ENCODE measurements at places on chromosomes 2 and 18.

- peak; percentile 27 for DNase-seq
Observed at GRCh38 chr2:96305979-96306308, 598 bp upstream of the SNRNP200 start.

GRCh38 chr2:224596289-224596688 is 11.1 kb upstream of the CUL3 start:
- DNase-seq = no peak

DNA sequence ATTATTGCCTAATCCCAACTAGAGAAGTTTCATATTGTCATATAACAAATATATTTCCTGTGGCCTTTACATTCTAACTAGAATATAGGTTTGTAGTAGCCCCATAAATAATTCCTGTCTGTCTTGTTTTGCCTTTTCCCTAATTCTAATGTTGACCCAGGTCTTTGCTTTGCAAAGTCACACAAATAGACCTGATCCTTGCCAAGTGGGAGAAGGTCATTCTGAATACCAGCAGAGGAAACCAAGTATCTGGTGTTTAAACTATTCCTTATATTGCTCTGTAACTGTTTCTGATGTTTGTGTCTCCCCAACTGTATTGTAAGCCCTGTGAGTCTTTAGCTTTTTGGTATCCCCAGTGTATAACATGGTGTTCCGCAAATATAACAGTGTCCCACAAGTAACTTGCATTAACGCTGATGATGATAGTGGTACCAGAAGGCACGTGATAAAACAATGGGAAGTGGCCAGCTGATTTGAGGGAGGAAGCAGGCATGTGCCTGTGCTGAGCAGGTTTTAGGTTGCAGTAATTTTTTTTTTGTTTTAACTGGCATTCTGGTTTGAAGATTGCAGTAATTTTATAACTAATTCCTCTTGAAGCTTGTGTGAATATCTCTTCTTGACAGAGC is 11.1 kb downstream of the HADHB start:
- no peak for DNase-seq

DNA sequence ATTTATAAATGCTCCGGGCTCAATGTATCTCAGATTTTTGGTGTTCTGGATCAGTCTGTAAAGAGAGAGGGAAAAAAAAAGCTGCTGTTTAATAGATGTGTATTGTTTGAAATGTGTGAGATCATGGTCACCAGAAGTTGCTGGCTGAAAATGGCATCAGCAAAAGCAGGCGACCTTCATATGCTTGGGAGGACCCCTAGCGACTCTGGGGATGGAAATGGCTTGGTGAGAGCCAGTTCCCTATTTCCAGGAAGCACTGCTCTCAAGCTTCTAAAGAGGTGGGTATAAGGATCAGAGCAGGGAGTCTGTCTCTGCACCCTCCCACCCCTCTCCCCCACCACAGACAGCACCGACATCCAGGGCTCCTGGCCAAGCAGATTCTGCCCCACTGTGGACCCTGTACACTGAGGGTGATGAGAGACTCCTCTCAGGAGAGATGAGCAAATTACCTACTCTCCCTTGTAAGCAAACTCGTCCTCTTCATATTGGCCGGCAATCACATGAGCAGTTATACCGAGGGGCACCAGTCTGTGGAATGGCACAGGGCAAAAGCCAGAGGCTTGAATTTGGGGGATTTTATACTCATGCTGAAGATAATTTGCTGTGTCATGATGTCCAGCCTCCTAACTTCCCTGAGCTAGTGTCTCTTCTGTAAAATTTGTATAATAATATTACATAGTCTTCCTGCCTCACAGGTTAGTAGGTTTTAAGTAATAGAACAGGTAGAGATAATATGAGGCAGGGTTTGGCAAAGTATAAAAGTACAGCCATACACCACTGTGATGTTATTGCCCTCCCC is 29.6 kb downstream of the LHCGR start:
- DNase-seq = no peak

DNA sequence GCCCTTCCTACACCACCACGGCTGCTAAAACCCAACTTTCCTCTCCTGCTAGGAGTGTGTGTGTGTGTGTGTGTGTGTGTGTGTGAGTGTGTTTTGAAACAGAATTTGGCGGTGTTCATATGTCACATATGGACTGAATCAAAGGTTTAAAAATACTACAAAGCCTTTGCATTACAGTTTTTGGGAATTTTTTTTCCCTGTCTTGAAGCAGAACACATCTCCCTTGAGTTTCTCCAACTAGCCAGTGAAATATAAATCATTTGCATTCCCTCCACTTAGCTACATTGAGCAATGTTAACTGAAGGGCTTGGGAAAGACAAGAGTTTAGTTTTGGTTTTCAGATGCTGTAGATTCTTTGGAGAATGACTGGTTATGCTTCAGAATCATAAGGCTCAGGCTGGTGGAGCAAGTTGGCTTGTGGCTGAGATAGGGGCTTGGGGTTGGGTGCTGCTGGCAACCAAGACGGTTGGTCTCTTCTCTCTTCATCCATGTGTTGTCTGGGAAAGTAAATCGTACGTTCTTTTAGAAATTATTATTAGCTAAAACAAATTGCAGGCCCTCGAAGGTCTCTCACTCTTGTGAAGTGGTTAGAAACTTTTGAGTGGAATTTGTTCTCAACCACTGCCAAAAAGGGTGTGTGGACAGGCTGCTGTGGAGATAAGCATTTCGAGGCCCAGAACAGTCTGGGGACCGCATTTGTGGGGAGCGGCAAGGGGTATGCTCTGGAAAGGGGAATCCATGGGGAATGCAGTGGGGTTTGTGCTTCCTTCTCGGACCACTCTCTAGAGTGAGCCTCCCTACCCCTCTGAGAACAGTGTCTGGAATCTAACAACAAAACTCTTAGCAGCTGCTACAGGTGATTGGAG is 1.4 kb downstream of the NRP2 start:
- DNase-seq = no peak

DNA sequence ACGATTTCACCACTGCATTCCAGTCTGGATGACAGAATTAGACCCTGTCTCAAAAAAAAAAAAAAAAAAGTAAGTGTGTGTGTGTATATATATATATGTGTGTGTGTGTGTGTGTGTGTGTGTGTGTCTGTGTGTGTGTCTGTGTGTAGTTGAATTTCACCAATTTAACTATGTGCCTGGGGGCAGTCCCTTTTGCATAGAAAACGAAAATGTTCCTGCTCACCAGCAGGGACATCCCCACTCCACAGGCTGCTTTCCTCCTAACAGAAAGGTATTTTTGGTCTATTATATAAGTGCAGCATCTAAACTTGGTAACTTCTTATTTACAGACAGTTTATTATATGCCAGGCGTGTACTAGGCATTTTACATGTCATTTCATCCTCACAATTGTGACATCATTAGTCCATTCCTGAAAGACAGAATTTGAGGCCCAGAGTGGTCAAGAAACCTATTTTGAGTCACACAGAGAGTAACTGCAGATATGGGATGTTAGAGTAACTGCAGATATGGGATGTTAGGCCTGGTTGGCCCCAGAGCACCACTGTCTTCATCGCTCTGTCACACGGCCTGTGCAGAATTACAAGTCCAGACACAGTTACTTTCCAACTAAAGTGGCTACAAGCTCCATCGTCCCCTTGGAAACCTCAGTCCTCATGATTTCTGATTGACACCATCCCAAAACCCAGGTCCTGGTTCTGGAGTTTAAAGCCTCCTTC is 9.3 kb upstream of the TTL start:
- DNase-seq = no peak

GRCh38 chr2:163046615-163047014 is 208.0 kb upstream of the KCNH7 start:
- DNase-seq = no peak

DNA sequence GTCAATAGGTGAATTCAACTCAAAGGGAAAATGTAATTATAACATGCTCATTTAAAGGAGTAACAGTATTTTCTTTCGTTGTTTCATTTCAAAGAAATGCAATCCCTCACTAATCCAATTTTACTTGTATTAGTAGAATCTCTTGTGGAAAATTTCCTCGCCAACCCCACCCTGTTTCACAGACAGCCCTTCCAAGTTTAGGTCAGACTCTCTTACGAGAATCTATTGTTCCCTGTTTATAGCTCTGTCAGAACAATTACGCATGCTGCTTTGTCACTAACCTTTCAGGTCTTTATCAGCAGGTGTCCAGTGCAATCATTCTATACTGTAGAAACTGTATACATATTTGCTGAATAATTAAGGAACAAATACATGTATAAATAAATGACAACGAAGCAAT is 657.8 kb upstream of the LINC00305 start:
- no peak for DNase-seq

GRCh38 chr2:88606371-88607030 is 20.8 kb downstream of the EIF2AK3 start:
- DNase-seq = no peak

- peak; percentile 50 for DNase-seq
Observed at GRCh38 chr2:170770008-170770605, at the start of gene ERICH2. ERICH2 (plus strand) TSS chr2:170770378; CDS start chr2:170770682, 304 bp downstream.

GRCh38 chr2:156400706-156401678 is 35.2 kb upstream of the GPD2 start:
- peak; percentile 80 for DNase-seq

DNA sequence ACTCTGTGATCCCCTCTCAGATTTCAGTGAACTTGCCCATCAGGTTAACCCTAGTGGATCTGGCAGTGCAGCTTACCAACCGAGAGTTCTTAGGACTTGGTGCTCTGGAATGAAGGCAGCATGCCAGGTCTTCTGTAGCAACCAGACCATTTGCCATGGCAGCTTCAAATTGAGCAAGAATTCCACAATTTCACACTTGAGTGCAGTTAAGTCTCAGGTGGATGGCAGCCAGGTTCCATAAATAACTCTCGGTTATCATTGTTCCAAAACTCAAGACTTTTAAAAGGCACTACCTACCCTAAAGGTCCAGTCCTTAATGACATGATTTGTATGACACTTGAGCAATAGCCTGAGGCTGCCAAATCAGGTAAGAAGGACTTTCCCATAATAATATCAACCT is 48.1 kb downstream of the GALNT3 start:
- DNase-seq = no peak

GRCh38 chr2:15970701-15971100 is 30.4 kb downstream of the MYCN start:
- DNase-seq = no peak

DNA sequence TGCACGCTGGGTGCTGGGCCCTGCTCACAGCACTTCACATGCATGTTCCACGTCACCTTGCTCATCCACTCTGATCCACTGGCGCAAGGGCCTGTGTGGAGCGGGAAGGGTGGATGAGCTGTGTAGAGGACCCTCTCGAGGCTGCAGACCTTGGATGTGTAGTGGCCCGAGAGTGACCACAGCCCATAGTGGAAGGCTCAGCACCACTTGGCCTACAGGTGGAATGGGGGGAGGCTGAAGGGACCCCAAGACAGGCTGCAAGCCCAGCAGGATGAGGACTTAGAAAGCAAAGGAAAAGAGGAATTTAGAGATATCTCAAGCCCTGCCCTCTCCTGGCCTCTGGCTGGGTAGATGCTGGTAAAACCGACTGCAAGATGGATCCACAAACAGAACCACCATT is 175.9 kb upstream of the COPS8 start:
- DNase-seq = no peak

DNA sequence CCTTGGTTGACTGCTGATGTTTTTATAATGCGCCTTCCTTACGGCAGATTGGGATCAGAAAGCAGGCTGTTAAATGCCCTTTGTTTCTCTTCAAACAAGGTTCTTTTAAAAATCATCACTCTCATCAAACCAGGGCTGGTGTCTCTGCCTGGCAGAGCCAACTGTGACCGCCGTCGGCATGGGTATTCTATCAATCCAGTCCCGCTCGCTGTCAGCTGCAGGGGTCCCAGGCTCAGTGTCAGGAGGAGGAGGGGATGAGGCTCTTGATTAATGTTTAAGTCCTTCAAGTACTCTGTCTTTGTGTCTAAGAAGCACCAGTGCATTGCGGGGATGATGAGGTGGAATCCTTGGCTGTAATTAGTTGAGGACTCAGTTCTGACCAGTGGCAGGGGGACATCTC is 348.1 kb downstream of the RNF144A start:
- no peak for DNase-seq

GRCh38 chr2:168819050-168819715 is 16.7 kb downstream of the NOSTRIN start:
- DNase-seq = no peak

DNA sequence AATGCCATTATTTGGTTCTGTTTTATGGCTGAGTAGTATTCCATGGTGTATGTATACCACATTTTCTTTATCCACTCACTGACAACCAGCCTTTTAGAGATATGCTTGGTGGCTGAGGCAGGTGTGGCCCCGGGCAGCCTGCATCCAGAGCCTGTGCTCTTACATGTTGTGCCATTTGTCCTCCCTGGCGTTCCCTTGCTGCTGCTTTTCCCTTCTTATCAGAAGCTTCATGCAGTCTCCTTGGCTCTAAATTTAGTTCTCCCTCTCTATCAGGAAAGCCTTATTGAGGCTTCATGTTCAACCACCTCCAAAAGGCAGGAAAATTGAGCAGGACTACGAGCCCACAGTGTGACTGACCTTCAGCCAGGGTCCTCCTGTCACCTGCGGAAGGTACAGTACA is 131.7 kb upstream of the ITGA6 start:
- no peak for DNase-seq

GRCh38 chr2:20682167-20682920 is 15.4 kb downstream of the GDF7 start:
- DNase-seq = no peak

DNA sequence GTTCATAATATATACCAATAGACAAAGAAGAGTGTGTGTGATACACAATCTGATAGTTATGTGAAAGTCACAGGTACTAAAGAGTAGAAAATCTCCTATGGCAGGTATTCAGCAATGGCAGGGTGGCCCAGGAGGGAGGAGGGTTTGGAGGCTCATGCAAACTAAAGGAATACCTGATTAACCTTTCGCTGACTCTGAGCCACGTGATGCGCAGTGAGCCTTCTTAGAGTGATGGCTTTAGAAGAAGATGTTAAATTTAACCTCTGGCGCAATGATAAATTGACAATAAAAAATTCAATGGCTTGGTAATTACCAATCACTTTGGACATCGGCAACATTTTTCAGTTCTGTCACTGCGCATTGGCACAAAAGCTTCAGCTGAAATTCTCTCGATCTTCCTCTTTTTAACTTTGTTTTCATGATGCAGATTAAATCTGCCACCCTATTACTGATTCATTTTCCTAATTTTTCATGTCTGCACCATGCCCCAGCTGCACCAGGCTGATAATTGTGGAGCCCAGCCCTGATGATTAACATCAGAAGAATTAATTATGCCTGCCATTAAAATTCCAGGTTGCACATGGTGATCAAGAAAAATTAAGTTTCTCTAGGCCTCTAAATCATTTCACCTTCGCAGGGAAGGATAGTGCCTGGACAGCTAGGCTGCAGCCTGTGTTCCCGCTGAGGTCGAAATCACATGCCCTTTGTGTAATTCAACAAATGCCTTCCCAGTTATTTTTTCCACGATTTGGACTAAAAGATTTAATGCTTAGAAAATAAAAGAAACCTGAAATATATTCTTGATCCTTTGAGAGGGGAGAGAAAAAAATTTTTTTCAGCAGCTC is 250.6 kb upstream of the HNRNPA3 start:
- DNase-seq = no peak

GRCh38 chr2:216516730-216517350 is 18.2 kb downstream of the RPL37A start:
- DNase-seq = no peak

- no peak for DNase-seq
Observed at GRCh38 chr2:28052691-28053090, 162.2 kb downstream of the BABAM2 start.

- DNase-seq = no peak
Observed at GRCh38 chr2:126978333-126978732, 79.6 kb downstream of the TEX51 start.
